ENCODE measurements at places on chromosomes 4 and X. TPM values are rescaled to one million over a fixed set of nuclear protein-coding genes. Genes with fewer than 3 reads are reported as not detected.

- H3K4me3 ChIP-seq, result no peak overlapping the region
- peaks cover 6% of the 10 kb centered on the region for H3K27me3 ChIP-seq
- peaks cover 2% of the 10 kb centered on the region for H3K4me1 ChIP-seq
- no peak for DNase-seq
- H3K36me3 ChIP-seq, result peaks cover 8% of the 10 kb centered on the region
These were observed 5.9 kb downstream of the ZAR1 start for GRCh38 chr4:48495941-48496340.

DNA sequence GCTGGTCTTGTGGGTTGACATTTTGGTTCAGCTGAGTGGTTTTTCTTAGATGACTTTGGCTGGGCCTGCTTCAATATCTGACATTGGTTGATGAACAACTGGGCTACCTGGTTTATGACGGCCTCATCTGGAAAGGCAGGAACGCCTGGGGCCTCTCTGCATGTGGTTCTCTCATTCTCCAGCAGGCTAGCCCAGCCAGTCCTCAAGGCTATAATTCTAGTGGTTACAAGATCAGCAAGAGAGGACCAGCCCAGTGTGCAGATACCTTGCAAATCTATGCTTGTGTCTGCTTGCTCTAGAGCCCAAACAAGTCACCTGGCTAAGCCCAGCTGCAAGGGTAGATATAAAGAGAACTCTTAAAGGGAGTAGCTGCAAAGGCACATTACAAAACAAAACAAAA, 214.2 kb upstream of the PUDP start:
- H3K4me1 ChIP-seq, result no peaks in the 10 kb centered on the region
- no peaks in the 10 kb centered on the region for H3K27me3 ChIP-seq
- no peak for DNase-seq
- H3K27ac ChIP-seq, result no peak overlapping the region
- H3K36me3 ChIP-seq, result no peaks in the 10 kb centered on the region

DNA sequence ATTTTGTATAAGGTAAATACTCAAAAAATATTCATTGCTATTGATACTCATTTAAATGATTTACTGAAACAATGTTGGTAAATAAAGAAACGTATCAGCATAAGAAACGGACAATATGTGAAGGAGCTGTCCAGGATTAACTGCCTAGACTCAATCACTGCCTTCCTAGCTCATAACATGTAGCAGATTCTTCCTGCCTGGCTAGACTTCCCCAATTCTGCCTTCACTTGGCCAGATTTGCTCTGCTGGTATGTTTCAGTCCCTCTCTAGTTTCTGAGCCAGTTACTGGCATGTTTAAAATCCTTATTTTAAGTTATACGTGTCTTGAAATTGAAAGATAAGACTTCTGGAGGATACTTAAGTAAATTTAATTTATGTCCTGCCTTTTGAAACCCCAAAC, 740.3 kb downstream of the CENPC start:
- no peaks in the 10 kb centered on the region for H3K36me3 ChIP-seq
- no peaks in the 10 kb centered on the region for H3K4me1 ChIP-seq
- H3K27ac ChIP-seq, result no peak overlapping the region
- H3K27me3 ChIP-seq, result no peaks in the 10 kb centered on the region
- no peak for DNase-seq
- H3K4me3 ChIP-seq, result no peak overlapping the region

DNA sequence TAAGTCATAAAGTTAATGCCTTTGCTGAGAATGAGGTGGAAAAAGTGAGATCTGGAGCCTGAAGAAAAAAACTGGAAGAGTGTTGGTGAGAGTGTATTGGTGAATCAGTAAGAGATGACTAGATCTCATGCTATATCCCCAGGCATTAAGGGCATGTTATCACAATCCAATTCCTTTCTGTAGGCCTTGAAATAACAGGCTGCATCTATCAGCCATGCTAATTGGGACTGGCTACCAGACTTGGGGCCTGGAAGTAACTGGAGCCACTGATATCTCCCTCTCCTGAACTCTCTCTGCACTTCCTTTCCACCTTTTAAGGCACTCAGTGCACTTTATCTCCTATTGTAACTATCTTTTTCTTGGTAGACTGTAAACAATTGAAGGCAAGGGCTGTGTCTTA, 88.8 kb upstream of the HPRT1 start:
- no peaks in the 10 kb centered on the region for H3K36me3 ChIP-seq
- H3K27ac ChIP-seq, result no peak overlapping the region
- no peaks in the 10 kb centered on the region for H3K4me1 ChIP-seq
- no peaks in the 10 kb centered on the region for H3K27me3 ChIP-seq

DNA sequence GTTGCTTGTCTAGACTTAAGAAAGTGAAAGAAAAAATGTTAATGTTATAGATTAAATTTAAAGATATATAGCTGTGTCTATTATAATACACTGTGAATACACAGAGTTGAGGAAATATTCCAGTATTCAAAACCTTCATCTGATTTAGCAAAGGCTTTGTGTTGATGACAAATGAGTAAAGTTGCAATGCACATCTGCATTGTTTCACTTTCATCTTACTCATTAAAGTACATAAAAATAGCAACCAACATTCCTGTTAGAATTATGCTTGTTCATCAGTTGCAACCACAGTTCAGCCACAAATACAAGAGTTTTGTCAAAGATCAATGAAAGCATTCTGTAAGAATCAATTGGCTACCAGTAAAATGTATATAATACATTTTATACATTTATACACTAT, 346.4 kb upstream of the SLC7A11 start:
- no peaks in the 10 kb centered on the region for H3K27me3 ChIP-seq
- no peak overlapping the region for H3K4me3 ChIP-seq
- H3K4me1 ChIP-seq, result no peaks in the 10 kb centered on the region
- no peak for DNase-seq
- no peak overlapping the region for H3K27ac ChIP-seq

PNMA3 gene
- 0.36 TPM for total RNA-seq

SMARCA5 gene
- 46.4 TPM for total RNA-seq

GRCh38 chr4:54683616-54684346, 26.0 kb downstream of the KIT start:
- H3K36me3 ChIP-seq, result no peaks in the 10 kb centered on the region
- H3K4me3 ChIP-seq, result no peak overlapping the region
- H3K27me3 ChIP-seq, result no peaks in the 10 kb centered on the region
- no peaks in the 10 kb centered on the region for H3K4me1 ChIP-seq
- no peak for DNase-seq

- H3K27me3 ChIP-seq, result no peaks in the 10 kb centered on the region
- no peak overlapping the region for H3K27ac ChIP-seq
- no peak overlapping the region for H3K4me3 ChIP-seq
- no peaks in the 10 kb centered on the region for H3K4me1 ChIP-seq
- no peak for DNase-seq
These were observed 8.7 kb upstream of the TIMM8A start for GRCh38 chrX:101357166-101357795.

DNA sequence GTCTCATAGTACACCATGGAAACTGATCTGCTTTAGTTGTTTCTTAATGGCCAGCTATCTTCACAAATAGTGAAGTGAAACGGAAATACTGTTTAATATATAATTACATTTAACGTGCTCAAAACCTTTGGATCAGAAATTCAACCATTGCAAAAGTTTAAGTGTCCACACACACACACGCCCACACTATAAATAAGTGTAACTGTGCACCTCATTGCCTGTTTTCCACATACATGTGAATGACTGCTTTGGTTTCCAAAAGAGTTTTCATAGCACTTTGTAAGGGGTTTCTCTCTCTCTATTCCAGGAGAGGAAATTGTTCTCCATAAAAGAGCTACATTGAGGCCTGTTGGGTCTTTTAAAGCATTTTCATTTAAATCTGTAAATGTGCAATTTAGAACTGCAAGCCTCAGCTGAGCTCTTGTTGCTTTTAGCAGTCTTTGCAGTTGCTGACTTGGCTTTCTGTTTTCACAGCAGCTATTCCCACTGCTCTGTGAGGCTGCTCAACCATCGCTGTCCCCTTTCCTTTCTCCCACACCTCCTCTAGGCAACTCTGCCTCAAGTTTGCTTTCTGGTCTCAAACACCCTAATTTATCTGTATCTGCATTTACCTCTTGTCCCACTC, 94.5 kb downstream of the RAPGEF2 start:
- H3K36me3 ChIP-seq, result no peaks in the 10 kb centered on the region
- DNase-seq, result no peak
- no peak overlapping the region for H3K4me3 ChIP-seq
- H3K4me1 ChIP-seq, result no peaks in the 10 kb centered on the region
- H3K27ac ChIP-seq, result no peak overlapping the region
- no peaks in the 10 kb centered on the region for H3K27me3 ChIP-seq

DNA sequence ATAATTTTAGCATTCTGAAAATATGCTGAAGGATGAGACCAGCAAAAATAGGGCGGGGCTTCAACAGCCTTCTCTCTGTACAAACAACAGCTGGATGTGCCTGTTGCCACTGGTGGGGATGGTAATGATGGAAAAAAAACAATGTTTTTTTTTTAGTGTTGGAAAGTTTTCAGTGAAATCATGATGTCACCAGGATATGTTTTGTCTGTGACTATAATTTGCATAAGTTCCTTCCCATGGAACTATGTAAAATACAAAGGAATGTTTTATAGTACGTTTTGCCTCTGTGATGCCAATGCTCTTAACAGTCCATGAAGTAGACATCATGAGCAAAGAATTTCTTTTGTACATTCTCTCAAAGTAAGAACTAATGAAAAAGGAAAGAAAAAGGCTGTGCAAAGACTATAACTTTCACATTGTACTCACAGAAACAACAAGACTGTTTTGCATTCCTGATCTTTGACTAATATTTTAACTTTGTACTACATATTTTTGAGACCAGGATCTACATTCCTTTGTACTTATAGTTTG, 589.7 kb downstream of the SPRY1 start:
- no peaks in the 10 kb centered on the region for H3K27me3 ChIP-seq
- peak; percentile 88 for DNase-seq
- peak overlapping the region; percentile 64 for H3K27ac ChIP-seq
- no peaks in the 10 kb centered on the region for H3K4me1 ChIP-seq
- no peaks in the 10 kb centered on the region for H3K36me3 ChIP-seq

SLC7A11 gene
- under 0.01 TPM for total RNA-seq

- no peaks in the 10 kb centered on the region for H3K4me1 ChIP-seq
- no peak for DNase-seq
- no peaks in the 10 kb centered on the region for H3K36me3 ChIP-seq
- H3K27me3 ChIP-seq, result no peaks in the 10 kb centered on the region
- H3K4me3 ChIP-seq, result no peak overlapping the region
These were observed 14.8 kb upstream of the MAEA start for GRCh38 chr4:1274871-1275270.

GRCh38 chr4:168923526-168924194, 86.4 kb downstream of the CBR4 start:
- peak overlapping the region; percentile 50 for H3K27ac ChIP-seq
- no peaks in the 10 kb centered on the region for H3K27me3 ChIP-seq
- no peak for DNase-seq
- H3K4me1 ChIP-seq, result peaks cover 30% of the 10 kb centered on the region
- no peak overlapping the region for H3K4me3 ChIP-seq
- peaks cover 36% of the 10 kb centered on the region for H3K36me3 ChIP-seq

SLC9B1 gene
- total RNA-seq, result 3.9 TPM

- H3K36me3 ChIP-seq, result no peaks in the 10 kb centered on the region
- no peaks in the 10 kb centered on the region for H3K27me3 ChIP-seq
- no peak for DNase-seq
These were observed 12.9 kb upstream of the N4BP2 start for GRCh38 chr4:40043786-40044185.

EDA gene
- total RNA-seq, result 3.6 TPM

GRCh38 chr4:40192114-40193015, 4.5 kb upstream of the RHOH start:
- no peak for DNase-seq
- no peaks in the 10 kb centered on the region for H3K27me3 ChIP-seq

- no peak overlapping the region for H3K27ac ChIP-seq
- no peaks in the 10 kb centered on the region for H3K4me1 ChIP-seq
- no peak overlapping the region for H3K4me3 ChIP-seq
- no peak for DNase-seq
These were observed 1900.0 kb downstream of the C4orf33 start for GRCh38 chr4:130995988-130996387.
